Stimulated activated CD4-positive, alpha-beta T cell treated with anti-CD3 and anti-CD28 coated beads, TNF-alpha, amount 100 ng/mL, for 48 hours (primary cell): ENCODE measurements at places on chromosomes 7 and 10.

- DNase-seq = no peak
These were observed 280.2 kb upstream of the PITRM1 start for GRCh38 chr10:3452683-3453361.

- no peak for DNase-seq
These were observed 27.3 kb downstream of the UBE2H start for GRCh38 chr7:129925416-129926002.

DNA sequence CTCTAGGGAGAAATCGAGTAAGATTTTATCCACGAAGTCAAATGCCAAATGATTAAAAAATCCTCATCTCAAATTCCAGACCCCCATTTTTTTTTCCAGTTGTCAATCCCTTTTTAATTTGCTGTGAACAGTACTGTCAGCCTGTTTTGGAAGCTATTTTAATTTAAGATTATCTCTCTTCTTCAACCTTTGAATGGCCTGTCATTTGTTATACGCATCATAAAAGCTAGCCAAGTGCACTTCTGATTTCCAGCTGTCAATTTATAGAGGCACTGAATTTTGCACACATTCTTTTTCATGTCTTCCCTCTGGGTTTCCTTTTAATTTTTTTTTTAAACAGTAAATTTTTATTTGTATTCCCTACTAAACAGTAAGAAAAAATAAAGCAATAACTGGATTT, 336.4 kb upstream of the HGF start:
- DNase-seq = no peak

DNA sequence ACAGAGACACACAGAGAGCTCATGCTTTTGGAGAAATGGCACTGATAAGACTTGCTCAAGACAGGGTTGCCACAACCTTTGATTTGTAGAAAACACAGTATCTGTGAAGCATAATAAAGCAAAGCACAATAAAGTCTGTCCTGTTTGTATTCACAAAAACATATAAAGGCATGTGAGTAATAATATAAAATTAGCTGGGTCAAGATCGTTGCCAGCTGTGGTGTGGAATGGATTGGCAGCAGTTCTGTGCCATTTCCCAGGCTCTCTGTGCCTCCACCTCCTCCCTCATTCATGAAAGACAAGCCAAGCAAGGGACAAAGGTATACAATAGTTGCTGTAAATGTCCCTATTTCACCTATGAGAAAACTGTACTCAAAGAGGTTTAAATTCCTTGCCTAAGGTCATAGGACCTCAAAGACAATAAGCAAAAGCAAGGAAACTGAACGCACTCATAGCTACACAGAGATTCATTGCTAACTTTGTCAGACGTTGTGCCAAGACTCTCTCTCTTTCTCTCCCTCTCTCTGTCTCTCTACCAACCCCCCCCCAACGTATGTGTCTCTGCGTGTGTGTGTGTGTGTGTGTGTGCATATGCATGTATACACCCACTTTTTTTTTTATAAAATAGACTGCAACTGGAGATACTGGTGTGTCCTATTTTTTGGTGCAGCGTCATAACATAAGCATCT, 31.8 kb downstream of the CHST3 start:
- no peak for DNase-seq

- DNase-seq = no peak
These were observed 6.9 kb upstream of the SMARCD3 start for GRCh38 chr7:151255390-151255789.

DNA sequence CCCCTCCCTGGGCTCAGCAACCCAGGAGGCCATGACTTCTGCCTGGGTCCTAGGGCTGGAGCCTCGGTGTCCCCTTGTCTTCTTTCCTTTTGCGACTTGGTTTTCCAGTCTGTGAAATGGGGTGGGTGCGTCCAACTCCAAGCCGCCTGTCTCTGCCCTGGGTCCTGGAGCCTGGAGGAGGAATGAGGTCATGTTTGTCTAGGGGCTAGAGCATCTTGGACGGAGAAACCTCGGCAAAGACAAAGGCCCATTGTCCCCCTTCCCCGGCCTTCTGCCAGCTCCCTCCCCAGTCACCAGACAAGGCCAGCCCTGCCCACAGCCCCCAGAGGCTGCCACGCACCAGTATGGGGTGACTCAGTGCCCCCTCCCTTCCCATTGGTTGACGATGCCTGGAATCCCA, 39.8 kb upstream of the ELN start:
- DNase-seq = no peak

DNA sequence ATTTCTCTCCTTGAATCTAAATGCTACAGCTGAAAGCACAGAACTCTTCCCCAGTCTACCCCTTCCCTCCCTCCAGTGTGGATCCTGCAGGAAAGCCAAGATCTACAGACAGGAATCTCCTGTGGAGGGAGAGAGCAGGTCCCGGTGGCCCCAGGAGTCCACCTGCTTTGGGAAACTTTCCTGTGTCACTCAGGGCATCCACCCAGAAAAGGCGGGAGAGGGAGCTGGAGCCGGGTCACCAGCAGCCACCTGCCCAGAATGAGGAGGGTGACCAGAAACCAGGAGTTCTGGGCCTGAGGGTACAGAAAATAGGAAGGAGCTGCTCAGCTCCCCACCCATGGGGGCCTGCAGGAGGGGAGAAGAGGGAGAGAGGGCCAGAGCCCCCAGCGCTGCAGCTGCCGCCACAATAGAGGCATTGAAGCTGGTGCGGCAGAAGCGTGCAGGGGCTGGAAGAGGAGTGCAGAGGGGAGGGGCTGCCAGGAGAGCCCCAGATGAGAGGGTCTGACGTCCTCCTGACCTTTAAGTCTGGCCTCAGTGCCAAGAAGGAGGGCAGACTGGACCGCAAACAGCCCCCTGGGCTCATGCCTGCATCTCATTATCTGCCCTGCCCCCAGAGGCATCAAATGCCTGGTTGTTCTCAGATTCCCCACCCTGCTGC, 56.3 kb upstream of the TMEM72 start:
- no peak for DNase-seq

GRCh38 chr7:95440394-95441038, 5.7 kb upstream of the PON2 start:
- no peak for DNase-seq

GRCh38 chr7:2093215-2093842, 139.4 kb downstream of the MAD1L1 start:
- no peak for DNase-seq

DNA sequence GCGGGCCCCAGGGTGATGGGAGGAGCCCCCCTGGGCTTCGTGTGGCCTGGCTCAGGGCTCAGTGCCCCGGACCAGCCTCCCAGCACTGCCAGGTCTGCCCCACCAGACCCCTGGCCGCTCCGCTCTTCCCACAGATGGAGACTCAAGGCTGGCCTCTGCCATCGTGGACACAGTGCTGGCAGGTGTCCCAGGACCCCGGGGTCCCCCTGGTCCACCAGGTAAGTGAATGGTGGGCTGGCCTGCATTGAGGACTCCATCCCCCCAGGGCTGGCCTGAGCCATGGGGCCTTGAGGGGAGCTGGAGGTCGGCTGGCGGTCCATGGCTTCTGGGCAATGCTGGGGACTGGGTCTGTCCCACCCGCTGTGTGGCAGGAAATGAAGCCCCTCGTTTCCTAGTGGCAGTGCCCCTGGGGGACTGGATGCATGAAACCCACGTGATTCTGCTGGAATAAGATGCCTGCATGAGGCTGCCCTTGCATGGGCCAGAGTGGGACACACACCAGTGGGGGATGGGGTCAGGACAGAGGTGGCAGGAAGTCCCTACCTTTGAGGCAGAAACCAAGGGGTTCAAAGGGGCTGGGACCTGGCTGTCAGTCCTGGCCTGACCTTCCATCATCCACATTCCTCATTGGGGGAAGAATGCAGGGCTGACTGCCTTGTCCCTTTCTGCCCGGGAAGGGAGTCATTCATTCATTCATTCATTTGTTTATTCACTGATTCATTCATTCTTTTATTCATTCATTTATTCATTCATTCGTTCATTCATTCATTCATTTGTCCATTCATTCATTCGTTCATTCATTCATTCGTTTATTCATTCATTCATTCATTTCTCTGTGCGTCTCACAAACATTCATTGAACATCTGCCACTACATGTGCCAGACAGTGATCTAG, 81.8 kb downstream of the MYL10 start:
- no peak for DNase-seq

DNA sequence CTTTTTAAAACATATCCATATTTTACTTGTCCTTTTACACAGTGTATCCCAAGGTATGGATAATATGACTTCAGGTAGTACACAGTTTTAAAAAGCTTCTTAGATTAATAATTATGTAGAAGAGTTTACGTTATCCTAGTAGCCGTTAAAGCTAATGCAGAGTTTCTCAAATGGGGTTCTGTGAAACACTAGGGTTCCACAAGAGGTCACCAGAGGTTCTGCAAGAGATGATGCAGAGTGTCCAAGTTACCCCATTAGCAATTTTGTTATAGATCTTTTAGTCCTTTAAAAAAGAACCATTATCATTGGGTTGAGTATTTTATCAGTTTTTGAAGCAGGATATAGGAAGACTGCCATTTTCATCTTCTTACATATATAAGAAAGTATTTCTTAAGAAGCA, 298.9 kb upstream of the HPS1 start:
- DNase-seq = no peak

- no peak for DNase-seq
These were observed 218.2 kb upstream of the AOAH start for GRCh38 chr7:36942541-36942940.

- DNase-seq = no peak
These were observed 46.1 kb upstream of the CACUL1 start for GRCh38 chr10:118800920-118801319.

DNA sequence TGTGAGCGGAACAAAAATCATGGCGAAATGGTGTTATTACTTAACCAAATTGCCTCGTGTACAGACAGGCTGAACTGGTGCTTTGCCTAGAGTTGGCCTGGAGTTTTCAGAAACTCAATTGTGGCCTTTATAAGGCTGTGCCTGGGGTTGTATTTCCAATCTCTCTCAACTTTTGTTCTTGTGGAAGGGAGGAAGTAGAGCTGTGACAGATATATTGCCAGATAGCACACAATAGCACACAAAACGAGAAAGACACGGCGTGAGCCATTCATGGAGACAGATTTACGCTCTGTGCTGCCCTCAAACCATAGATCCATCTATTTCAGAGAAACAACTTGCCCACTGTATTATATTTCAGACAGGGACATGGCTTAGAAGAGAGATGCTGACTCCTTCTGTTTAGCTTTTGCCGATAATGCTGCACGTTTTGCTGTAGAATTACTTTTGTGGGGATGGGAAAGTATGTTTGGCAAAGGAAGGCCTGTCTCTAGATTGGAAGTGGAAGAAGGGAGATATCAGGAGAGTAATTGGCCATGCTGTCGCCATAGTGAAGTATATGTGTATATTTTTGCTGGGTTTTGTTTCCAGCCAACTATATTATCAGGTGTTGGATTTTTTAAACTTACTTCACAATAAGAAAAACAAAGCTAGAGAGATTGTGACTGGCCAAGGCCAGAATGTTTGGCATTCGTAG, 80.4 kb downstream of the AUTS2 start:
- DNase-seq = no peak

- no peak for DNase-seq
These were observed 630.1 kb downstream of the PARD3 start for GRCh38 chr10:34184939-34185386.

DNA sequence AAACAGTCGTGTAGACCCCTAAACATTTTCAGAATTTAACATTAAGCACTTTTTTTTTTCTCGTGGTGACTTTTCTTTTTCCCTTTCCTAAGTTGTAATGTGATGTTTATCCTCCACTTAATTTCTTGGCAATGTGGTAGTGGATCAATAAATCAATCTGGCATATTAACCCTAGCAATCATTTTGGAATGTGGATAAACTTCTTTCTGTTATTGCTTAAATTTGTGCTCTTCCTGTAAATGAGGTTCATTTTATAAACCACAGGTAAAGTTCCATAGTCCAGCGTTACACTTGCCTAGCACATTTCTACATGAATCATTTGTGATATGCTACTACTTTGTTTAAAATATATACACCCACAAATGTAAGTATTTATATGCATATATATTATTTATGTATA, 247.4 kb upstream of the ETV1 start:
- DNase-seq = no peak

GRCh38 chr10:132487241-132488135, 50.1 kb upstream of the INPP5A start:
- DNase-seq = no peak

- DNase-seq = no peak
These were observed 23.7 kb upstream of the FOXL3 start for GRCh38 chr7:265998-266850.

DNA sequence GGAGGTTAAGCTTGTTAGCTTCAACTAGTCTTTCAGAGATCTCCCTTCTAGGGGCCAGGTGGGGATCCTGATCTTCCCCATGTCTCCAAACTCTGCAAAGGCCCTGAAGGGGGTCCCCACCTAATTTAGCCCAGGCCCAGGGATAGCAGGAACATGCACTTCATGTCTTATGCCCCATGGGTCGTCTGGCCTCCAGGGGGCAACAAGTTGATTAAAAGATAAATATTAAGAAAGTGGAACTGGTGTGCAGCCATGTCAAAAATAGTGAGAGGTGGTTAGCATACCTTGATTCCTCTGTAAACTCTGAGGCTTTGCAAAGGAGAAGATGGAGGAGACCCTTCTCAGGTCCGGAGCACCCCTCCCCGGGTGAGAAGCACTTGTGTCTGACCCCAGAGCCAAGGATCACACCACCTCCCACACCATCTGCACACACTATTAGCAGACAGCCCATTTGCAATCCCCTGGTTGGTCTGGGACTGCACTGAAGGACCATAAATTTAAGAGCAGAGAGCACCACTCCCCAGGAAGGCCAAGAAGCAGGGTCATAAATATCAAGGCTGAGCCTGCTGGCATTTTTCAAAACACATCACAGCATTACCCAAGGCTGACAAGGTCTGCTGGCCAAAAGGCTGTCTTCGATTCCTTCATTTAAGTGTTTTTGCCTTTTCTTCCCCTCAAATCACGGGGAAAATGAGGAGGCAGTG, 44.2 kb upstream of the LRRC18 start:
- DNase-seq = no peak

DNA sequence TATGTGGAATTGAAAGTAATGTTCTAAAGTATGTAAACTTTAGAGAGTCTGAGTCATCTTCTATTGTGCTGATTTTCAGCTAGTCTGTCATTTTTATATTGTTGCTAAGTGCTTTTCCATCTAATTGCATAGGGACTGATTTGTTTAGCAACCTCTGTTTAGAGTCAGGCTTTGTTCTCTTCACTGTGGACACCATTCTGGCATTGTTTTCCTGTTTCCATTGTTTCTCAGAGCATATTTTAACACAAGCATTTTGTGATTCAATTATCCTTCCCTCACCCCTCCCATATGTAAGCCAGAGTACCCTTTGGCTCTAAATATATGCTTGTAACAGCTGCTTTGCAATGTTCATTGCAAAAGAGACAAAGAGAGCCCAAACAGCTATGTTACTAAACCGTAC, 748.4 kb upstream of the PHF14 start:
- no peak for DNase-seq

DNA sequence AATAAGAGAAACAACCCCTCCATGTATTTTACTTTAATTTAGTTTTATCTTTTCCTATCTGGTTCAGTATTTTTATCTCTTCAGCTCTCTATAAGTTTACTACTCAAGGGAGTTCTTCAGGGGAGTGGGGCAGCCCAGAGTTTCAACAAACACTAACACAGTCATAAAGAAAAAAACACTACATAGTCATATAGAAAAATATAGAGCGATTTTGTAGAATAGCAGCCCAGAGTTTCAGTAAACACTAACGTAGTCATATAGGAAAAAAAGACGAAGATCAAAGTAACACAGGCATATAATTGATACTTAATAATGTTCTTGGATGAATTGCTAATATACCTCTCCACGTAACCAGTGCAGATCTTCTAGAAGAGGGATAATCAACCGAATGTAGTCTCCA, 54.7 kb downstream of the PON1 start:
- no peak for DNase-seq
